Stimulated activated naive B cell treated with anti-CD40 and anti-IgM and Interleukin-4, amounts not matched to agents 10 μg/mL and 1 μg/mL and 100 μg/mL, for 72 hours (primary cell): ENCODE measurements at places on chromosomes 13 and 19.

DNA sequence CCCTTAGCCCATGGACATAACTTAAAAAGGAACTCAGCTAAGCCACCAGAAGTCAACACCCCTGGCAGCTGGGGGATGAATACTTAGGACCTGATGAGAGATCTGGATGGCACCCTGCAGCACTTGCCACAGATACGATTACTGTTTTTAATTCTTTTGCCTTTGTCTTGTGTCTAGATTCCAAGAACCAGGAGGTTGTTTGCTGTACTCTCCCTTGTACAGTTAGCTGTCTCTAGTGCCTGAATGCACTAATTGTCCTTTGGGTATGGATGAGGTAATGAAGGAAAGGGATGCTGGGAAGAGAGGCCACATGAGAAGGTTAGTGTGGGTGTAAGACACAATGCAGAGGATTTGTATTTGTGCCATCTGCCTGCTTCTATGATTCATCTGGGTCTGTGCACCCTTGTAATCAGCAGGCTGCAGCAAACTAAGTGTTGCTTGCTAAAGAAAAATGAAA lies 385.8 kb downstream of the KCNRG start:
- no peak for DNase-seq

DNA sequence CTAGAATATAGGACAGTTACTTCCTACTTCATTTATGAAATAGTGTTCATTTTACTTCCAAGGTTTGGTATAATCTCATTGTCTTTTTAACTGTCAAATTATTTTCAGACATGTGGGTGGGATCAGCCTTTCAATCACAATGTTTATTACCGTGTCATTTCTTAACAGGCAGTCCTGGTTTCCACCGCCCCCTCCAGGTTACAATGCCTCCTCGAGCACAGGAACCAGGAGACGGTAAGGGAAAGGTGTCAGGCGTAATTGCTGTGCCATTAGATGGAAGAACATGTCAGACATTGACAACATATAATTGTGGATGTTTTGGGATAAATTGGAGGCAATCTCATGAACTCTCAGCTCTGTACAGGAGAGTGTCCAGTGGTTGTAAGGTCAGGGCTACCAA lies 36.5 kb downstream of the SCEL start:
- DNase-seq = no peak

GRCh38 chr19:38135150-38135998 lies 88.6 kb downstream of the DPF1 start:
- no peak for DNase-seq

DNA sequence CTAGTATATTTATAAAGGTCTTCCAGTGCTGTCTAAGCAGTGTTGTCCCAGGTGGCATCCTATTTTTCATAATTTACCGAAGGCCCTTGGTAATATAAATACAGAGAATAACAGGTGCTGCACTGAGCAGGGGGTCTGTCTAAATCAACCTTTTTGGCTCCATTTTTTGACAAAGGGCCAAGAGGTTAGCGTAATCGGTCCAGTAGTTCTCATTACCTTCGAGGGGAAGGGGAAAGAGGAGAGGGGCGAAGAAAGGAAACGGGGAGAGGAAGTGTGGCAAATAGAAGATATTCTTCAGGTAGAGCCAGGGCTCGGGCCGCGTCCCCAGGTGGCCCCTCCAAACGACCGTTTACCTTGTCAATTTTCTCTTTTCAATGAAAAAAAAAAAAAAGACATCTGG lies 749 bp upstream of the PAN3 start:
- no peak for DNase-seq

GRCh38 chr13:100235311-100235901 lies 146.5 kb downstream of the PCCA start:
- no peak for DNase-seq

GRCh38 chr13:106859533-106859904 lies 291.6 kb upstream of the ARGLU1 start:
- DNase-seq = no peak

GRCh38 chr19:10521461-10522171 lies 4.4 kb upstream of the S1PR5 start:
- DNase-seq = no peak

DNA sequence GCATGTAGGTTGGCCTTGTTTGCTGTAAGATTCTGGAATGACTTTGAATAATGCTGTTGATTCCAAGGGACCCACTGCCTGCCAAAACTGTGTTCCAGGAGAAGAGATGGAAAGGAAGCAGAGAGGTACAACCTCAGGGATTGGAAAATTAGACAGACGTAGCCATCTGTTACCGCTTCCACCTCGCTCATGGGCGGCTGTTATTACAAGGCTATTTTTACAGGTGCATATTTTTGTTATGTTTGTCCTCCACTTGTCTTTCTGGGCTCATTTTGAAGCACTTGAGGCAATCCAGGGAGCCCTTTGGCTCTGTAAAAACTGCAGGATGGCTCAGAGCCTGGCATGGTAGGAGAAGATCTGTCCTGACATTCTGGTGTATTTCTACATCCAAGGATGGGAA lies 276.4 kb upstream of the TMTC4 start:
- DNase-seq = no peak

DNA sequence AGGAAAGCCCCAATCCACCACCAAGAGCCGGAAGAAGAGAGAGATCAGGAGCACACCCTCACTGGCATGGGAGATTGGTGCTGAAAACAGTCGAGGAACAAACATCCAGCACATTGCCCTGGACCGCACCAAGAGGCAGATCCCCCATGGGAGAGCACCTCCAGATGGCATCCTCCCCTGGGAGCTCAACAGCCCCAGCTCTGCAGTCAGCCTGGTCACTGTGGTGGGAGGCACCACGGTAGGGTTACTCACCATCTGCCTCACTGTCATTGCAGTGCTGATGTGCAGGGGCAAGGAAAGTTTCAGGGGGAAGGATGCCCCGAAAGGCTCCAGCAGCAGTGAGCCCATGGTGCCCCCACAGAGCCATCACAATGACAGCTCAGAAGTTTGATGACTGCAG lies 110.2 kb downstream of the STOML3 start:
- no peak for DNase-seq

DNA sequence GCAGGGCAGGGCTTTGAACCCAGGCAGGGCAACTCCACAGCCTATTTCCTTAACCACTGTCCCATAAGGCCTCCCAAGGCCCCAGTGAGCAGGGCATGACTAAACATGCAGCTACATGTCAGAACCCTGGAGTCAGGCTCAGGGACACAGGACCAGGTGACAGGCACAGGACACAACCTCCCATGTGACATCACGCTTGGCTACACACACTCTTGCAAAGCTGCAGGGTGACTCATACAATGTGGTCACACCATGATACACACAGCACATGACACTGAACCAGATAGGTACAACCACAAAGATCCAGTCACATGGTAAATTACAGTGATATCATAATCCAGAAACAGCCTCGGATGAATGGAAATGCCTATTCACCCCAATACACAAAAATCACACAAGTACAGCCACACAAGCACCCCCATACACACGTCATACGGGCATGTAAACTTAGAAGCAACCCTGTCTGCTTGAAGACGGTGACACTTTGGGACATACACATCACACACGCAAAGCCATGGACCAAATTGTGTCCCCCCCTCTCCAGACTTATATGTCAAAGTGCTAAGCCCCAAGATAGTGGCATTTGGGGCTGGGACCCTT lies 14.5 kb downstream of the KLK4 start:
- DNase-seq = peak; percentile 84

GRCh38 chr19:35596366-35596999 lies 10.5 kb downstream of the PMIS2 start:
- no peak for DNase-seq

DNA sequence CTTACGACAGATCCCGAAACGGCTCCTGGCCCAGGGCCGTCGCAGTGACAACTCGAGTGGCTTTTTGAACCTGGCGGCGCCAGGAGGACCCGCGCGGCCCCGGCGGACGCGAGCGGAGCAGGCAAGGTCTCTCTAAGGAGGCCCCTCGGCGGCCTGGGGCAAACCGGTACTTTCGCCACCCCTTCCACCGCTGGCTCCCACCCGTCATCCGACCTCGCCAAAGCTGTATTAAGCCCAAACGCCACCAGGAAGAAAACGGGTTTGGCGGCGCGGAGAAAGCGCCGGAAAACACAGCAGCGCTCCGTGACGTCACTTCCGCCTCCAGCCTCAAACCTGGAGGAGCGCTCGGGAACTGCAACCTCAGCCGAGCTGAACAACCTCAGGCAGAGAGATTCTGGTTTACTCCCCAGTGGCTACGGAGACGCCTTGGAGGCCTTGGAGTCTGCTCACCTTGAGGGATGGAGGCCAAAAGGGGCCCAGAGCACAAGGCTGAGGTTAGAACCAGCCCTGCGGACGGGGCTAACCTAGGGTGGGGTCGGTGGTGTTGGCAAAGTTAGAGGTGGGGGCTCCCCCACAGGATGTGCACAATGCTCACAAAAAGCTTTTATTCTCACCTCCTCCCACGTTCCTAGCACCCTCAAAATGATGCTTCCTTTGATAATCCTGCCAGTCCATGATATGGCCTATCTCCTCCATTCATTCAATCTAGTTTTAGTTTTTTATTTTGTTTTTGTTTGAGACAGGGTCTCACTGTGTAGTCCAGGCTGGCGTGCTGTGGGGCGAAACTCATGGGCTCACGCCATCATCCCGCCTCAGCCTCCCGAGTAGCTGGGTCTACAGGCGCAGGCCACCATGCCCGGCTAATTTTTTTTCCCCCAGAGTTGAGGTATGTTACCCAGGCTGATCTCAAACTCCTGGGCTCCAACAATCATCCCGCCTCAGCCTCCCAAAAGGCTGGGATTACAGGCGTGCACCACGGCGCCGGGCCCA lies at the start of gene ZNF266:
Gene ZNF266, minus strand, starts transcription at position 295 of the 990 bp plus-strand sequence. CDS start 15,484 bp downstream, outside the sequence.
- DNase-seq = peak; percentile 89

DNA sequence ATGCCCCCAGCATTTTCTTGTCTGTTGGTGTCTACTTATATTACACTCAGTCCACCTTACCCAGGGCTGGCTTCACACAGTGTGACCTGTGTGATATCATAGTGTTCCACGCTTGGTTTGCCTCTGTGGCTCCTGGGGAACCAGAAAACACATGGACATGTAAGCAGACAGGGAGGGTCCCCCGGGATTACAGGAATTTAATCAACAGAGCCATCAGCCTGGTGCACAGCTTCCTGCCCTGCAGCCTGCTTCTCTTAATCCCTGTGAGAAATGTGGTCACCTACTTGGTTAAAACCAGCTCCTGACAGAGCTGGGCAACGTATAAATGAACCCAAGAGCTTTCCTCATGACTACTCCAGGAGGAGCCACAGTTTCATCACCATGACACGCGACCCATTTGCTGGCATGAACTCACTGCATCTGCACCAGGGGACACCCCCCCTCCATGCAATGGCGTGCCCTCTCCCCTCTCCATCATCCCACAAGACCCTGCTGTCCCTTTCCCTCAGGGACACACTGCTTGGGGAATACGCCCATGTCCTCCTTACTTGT lies 152.1 kb downstream of the UQCRFS1 start:
- DNase-seq = no peak

DNA sequence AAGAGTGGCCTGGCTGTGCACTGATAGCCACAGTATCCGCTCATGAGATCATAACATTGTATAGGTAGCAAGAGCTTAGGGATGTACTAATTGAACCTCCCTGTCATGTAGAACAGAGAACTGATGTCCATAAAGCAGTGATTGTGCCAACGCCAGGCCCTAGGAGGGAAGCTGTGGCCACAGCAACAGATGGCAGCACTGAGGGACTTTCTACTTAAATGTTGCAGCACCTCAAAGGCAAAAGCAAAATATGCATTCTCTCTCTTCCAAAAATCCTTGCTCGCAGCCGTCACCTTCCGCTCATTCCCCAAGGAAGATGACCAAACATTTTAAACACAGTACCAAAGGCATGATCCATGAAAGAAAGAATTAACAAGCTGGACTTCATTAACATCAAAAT lies 32.3 kb downstream of the COL4A1 start:
- DNase-seq = no peak

DNA sequence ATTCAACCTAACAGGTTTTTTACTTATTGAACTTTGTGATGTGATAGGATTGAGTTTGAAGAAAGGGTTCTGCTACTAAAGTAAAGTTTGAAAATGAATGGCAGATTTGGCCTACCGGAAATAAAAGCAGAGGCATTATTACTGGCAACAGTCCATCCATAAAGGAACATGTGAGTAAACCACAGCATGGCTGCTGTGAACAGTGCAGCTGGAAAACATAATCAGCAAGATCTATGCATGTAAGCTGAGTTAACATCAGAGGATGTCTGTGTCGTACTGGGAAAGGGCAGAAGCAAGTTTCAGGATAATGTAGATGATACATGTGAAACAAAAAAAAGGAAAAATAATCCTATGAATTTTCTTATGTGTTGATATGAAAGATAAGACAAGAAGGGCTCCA lies 87.6 kb downstream of the CYSLTR2 start:
- DNase-seq = no peak

DNA sequence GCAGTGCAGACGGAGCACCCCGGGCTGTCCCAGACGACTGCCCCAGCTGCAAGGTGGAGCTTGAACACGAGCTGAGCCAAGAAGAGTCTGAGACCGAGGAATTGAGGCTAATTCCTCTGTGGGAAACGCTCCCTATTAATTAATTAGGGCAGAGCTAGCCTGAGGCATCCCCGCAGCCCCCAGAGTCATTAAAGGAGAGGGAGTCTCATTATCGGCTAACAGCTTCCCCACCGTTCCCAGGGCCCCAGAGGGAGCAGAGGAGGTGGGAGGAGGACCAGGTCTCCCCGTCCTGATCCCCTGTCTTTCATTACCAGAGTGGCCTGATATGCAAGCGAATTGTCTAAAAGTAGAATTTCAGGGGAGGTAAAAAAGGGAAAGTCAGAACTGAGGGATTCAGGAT lies 13.1 kb upstream of the SLC1A6 start:
- DNase-seq = no peak

DNA sequence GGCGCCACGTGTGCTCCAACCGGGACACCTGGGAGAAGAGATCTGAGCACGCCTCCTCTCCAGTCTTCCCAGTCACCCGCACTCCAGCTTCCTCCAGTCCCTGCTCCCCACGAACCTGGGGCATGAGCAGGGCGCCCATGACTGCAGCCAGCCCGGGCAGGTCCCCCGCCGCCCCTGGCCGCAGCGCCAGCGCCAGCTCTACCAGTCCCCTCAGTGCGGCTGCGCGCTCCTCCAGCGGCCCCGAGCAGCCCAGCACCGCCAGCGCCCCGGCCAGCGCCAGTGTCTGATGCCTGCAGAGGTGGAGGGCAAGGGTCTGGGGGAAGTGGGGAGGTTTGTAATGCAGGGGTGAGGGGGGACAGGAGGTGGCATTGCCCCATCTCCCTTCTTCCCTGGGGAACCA lies 13.1 kb downstream of the SH2D3A start:
- DNase-seq = no peak

GRCh38 chr13:97100821-97101220 lies 106.5 kb upstream of the OXGR1 start:
- DNase-seq = no peak

- no peak for DNase-seq
Measured at GRCh38 chr13:32663660-32664059, 77.4 kb downstream of the PDS5B start.

GRCh38 chr19:2774953-2775555 lies 8.0 kb downstream of the SGTA start:
- no peak for DNase-seq

- no peak for DNase-seq
Measured at GRCh38 chr13:50729177-50729576, 114.3 kb downstream of the DLEU7 start.
